Stimulated activated CD8-positive, alpha-beta memory T cell treated with anti-CD3 and anti-CD28 coated beads, Interleukin-4, amount 100 ng/mL, for 1 hour (primary cell): ENCODE measurements at places on chromosomes 11 and 22.

DNA sequence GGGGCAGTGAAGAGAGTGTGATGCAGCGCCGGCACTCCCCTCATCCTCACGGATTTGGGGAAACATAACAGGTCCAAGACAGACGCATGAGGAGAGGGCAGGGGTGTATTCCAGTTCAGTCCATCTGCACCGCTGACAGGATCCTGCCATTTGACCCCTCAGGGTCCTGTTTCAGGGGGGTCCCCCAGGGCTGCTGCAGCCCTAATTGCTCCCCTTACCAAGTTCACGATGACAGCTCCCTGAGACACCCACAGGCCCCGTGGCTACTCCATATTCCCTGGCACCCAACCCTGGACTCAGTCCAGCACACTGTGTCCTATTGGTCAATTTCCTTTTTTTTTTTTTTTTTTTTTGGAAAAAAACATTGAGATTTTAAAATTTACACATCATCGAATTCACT lies 41.5 kb downstream of the SHANK2 start:
- DNase-seq, result no peak

DNA sequence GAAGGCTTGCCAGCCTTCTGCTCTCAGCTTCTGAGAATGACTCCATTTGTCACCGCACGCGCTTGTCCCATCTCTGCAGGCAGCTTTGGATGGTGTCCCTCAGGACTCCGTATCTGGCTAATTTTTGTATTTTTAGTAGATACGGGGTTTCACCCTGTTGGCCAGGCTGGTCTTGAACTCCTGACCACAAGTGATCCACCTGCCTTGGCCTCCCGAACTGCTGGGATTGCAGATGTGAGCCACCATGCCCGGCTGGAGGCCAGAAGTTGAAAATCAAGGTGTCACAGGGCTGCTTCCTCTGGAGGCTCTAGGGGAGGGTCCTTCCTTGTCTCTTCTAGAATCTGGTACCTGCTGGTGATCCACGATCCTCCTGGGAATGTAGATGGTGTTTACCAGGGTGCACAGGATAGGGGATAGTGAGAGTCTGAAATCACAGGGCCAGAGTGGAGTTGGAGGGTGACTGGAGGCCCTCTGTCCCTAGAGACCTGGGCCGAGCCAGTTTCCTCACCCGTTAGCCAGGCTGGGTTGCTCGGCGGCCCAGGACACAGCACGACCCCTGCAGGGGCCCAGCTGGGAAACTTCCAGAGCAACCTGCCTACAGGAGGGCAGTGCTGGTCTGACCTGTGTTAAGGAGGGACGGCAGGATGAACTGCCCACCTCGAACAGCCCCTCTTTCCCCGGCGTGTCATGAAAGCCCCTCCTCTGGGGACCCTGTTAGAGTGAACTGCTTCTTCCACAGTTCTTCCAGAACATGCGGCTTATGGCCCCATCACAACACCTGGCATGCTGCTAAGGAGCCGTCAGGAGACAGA lies 48.9 kb upstream of the SHANK2 start:
- DNase-seq, result no peak

DNA sequence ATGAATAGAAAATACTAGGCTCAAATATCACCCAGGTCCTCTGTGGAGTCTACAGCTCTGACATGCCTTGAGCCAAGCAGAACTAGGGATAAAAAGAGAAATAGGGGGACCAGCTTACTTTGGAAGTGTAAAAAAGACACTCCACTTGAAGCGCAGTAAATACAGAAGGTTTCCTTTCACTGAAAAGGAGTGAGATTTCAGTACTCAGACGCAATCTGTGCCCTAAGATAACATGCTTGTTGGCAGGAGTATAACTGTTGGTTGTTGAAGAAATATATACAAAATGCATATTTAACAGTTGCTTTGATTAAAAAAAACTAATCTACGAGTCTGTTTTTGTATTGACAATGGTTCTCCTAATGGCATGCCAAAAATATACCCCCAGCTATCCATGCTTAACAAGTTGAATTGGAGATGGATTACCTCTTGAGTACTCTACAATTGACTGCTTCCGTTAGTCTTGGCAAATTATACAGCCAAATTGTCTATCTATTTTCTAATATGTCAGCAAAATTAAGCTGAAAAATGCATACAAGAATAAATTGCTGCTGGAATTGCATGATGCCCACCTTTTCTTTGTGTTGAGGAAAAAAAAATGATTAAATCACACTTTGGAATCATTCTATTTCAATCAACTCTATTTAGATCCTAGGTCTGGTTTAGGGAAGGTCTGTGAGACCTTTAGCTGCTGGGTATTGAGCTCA lies 91.6 kb downstream of the FAT3 start:
- no peak for DNase-seq

- no peak for DNase-seq
Measured at GRCh38 chr11:97871816-97872215, 1148.9 kb upstream of the CNTN5 start.

GRCh38 chr11:77322926-77323590 lies 21.6 kb upstream of the GDPD4 start:
- no peak for DNase-seq

DNA sequence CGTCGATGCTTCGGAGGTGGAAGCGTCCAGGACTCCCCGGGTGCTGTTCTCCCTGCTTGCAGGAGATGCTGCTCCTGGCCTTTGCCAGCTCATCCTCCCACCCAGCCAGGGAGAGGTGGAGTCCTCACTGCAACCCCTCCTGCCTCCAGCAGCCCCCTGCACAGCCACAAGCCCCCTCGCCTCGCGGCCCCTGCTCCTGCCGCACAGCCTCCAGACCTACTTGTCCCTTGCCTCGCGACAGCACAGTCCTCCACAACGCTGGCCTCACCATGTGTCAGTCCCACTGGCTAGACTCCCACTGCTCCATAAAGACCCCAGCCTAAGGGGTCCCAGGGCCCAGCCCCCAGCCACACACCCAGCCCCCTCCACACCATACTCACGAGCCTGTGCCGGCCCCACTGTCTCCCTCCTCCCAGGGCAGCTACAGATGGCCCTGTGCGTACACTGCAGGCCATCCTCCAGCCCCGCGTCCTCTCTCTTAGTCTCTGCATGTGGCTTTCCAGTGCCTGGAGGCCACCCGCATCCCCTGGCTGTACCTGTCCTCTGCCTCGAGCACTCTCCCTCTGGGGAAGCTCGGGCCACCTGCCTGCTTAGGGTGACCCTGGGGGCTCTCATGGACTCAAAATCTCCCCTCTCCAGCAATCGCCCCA lies 91.5 kb downstream of the CELSR1 start:
- DNase-seq, result no peak

- DNase-seq, result no peak
Measured at GRCh38 chr11:121291896-121292494, 576 bp upstream of the SC5D start.
